Activated T-cell treated with anti-CD3 and anti-CD28 coated beads for 1 hour (primary cell): ENCODE measurements at places on chromosomes 12 and 14.

DNA sequence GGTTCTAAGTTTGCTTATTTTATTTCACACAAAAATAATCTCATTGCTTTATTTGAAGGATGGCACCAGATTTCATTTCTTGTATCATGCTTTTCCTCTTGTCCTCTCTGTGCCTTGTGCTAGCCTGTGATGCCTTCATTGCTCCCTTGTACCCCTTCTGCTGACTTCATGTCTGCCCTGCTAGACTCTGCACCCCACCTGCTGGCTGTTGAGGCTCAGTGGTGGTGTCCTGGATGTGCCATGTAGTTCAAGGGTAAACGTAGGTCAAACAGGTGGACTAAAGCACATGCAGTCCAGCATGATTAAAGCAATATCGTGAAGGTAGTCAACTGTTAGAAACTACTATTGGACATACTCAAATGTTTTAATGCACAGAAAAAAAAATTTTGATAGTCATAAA lies 21.6 kb downstream of the MRPS35 start:
- no peak for DNase-seq

DNA sequence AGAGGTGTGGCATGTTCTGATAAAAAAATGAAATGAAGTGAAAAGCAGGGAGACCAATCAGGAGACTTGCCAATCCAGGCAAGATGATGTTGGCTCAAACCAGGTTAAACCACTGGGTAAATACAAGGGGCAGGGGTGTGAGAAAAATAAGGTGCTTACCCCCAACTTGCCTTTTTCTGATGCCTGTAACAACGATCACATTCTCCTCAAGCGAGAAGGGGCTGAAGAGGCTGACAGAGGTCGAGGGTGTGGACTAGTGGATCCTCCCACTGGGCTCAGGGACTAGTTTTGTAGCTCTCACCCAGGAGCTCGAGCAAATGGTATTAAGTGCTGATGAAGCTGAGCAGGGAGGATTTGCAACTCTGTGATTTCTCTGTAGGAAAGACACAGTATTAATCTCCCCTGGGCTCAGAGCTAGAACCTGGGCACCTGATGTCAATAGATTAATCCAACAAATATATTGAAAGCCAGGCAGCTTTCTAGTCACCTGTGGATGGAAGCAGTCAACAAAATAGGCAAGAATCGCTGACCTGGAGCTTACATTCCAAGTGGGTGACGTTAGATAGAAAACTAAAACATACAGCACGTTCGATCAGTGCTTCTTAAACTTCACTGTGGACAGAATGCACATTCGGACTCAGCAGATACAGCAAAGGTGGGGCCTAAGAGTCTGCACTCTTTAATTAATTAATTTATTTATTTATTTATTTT lies 15.2 kb upstream of the EAPP start:
- no peak for DNase-seq

DNA sequence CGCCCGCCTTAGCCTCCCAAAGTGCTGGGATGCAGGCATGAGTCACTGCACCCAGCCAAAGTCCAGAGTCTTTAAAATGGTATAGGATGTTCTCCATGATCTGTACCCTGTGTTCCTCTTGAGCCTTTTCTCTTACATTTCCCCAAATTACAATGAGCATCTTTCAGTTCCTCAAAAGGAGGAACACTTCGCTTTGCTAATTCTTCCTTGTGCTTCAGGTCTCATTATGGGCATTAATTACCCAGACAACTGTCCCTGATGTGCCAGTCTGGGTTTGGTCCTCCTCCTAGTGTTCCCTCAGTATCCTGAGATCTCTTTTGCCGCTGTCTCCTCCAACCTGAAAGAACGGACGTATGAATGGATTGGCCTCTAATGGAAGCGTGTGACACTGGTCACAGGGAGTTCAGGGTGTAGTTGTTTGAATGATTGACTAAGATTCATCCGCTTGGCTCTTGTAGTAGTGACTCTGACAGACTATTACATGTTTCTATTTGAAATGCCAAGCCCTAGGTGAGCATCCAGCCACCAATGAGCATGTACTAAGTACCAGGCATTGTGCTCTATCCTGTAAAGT lies 8.2 kb downstream of the PRKCH start:
- DNase-seq = no peak

- no peak for DNase-seq
Observed at GRCh38 chr12:84397263-84397662, 515.3 kb downstream of the SLC6A15 start.

GRCh38 chr12:50142993-50143392 lies 24.2 kb downstream of the CERS5 start:
- DNase-seq = no peak

DNA sequence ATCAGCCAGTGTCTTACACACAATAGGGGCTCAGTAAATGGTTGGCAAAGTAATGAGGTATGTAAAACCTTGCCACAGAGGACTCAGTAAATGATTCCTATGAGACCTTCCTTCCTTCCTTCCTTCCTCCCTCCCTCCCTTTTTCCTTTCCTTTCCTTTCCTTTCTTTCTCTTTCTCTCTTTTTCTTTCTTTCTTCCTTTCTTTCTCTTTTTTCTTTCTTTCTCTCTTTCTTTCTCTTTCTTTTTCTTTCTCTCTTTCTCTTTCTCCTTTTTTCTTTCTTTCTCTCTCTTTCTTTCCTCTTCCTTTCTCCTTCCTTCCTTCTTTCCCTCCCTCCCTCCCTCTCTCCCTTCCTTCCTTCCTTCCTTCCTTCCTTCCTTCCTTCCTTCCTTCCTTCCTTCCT lies 7.5 kb downstream of the SDS start:
- DNase-seq = no peak

GRCh38 chr14:102085948-102086708 lies 716 bp downstream of the HSP90AA1 start:
- peak; percentile 54 for DNase-seq

GRCh38 chr12:56520048-56520447 lies 1.6 kb upstream of the RBMS2 start:
- DNase-seq = no peak

GRCh38 chr12:121255433-121255832 lies 41.1 kb downstream of the CAMKK2 start:
- no peak for DNase-seq

DNA sequence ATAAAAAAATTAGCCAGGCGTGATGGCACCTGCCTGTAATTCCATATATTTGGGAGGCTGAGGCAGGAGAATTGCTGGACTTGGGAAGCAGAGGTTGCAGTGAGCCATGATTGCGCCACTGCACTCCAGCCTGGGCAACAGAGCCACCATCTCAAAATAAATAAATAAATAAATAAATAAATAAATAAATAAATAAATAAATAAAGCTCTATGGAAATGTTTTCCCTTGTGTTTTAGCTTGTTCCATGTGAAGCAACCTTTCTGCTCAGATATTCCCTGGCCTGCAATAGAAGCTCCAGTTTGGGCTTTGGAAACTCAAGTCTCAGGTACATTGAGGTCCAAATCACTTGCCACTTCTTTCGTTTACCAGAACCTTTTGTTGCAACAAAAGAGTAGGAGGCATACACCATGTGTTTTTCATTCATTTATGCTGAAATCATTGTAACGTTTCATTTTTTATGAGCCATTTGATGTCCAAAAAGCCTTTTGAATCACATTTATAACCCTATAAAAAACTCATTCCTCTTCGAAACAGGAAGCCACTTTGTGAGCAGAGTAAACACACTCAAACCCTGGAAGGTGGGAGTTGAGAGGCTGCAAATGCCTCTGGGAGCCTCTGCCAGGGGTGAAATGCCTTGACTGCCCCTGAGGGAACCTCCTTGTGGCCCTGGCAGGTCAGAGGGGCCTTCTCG lies 376.6 kb upstream of the TBX3 start:
- DNase-seq = no peak

DNA sequence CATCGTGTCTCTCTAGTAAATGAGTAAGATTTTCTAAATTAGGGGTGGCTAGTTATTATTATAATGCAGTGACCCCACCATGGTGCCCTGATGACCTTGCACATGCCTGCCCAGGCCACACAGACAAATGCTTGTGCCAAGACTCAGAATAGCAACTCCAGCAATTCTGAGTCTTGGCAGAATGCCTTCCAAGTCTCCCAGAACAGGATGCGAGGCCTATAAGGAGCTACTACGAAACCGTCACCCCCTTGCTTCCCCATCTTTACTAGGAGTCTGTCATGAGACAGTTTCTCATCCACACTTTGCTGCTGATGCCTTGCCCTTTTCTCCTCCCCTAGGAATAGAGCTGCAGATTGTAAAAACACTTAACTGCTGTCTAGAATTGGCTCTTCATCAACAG lies 559.9 kb downstream of the TRHDE start:
- DNase-seq = no peak

GRCh38 chr14:103356024-103356682 lies 22.1 kb downstream of the EIF5 start:
- no peak for DNase-seq

DNA sequence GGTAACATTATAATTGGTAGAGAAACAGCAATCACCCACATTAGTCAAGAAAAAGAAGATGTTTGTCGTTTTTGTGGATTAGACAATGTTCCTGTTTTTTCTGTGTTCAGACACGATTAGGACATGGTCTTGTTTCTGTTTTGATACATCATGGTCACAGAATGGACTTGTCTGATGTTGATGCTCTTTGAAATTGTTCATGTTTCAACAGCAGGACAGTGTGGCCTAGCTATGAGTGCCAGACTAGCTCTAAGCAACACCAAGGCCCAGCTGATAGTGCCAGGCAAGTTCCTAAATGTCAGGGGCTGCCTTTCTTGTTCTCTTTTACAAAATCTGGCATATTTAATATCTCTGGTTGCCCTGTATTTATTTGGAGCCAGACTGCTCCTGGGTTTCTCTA lies 40.9 kb upstream of the TOMM20L start:
- DNase-seq = no peak
